ENCODE measurements at places on chromosomes 1 and 21. TPM values are rescaled to one million over a fixed set of nuclear protein-coding genes. Genes with fewer than 3 reads are reported as not detected.

KRTAP19-5 gene
- not detected for total RNA-seq

MIXL1 gene
- not detected for total RNA-seq

OR2L5 gene
- total RNA-seq = not detected

FAM163A gene
- total RNA-seq = not detected

DENND2C gene
- 2.5 TPM for total RNA-seq

INKA2 gene
- 8.0 TPM for total RNA-seq

PLA2G2C gene
- total RNA-seq = not detected

KIF17 gene
- total RNA-seq = not detected

CYYR1 gene
- total RNA-seq = not detected

VWA5B1 gene
- total RNA-seq = not detected

SNX7 gene
- 38.5 TPM for total RNA-seq

MX1 gene
- 7.7 TPM for total RNA-seq

TCHHL1 gene
- not detected for total RNA-seq

OR2T11 gene
- total RNA-seq = not detected

DHCR24 gene
- total RNA-seq = 288 TPM

USP21 gene
- total RNA-seq = 8.6 TPM

DDX59 gene
- 9.6 TPM for total RNA-seq

NBPF6 gene
- not detected for total RNA-seq

GBP2 gene
- total RNA-seq = 15.1 TPM

NBPF4 gene
- total RNA-seq = not detected

FAM167B gene
- total RNA-seq = 1.1 TPM

TPR gene
- 63.2 TPM for total RNA-seq

SDE2 gene
- total RNA-seq = 11.0 TPM

KRTAP10-12 gene
- total RNA-seq = not detected

CLIC6 gene
- 0.73 TPM for total RNA-seq

ZSWIM5 gene
- 0.20 TPM for total RNA-seq

NTNG1 gene
- total RNA-seq = 12.7 TPM

MAP3K7CL gene
- 9.6 TPM for total RNA-seq

TBX19 gene
- total RNA-seq = 0.59 TPM

CD1D gene
- 0.39 TPM for total RNA-seq

PIAS3 gene
- 19.8 TPM for total RNA-seq

MROH7 gene
- total RNA-seq = 0.37 TPM

TDRD5 gene
- total RNA-seq = not detected

A3GALT2 gene
- not detected for total RNA-seq

EDN2 gene
- not detected for total RNA-seq

APOBEC4 gene
- not detected for total RNA-seq

LAD1 gene
- total RNA-seq = not detected

OLFML3 gene
- total RNA-seq = 22.7 TPM

SLC45A3 gene
- total RNA-seq = 0.37 TPM

KRTAP7-1 gene
- total RNA-seq = not detected

LAMB3 gene
- 6.1 TPM for total RNA-seq

SLAMF8 gene
- total RNA-seq = not detected
